Amygdala (tissue), 56 donors: ENCODE measurements at places on chromosomes 6 and 20.

DNA sequence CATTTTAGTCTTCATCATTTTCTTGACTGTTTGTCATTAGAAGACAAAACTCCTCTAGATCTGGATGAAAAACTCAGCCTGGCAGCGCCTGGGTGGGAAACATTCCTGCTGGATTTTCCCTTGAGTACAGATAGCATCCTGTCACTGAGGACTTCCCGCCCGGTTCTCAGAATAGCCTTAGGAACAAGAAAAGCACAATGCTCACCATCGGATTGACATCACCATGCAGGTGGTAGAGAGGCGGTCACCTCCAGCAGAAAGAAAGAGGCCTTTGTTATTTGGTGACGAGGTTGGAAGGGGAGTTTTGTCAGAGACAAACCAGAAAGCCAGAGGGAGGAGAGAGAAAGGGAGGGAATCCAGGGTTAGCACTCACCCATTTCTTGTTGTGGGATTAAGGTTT lies 39.8 kb downstream of the KIF25 start:
- DNase-seq, result no peak

DNA sequence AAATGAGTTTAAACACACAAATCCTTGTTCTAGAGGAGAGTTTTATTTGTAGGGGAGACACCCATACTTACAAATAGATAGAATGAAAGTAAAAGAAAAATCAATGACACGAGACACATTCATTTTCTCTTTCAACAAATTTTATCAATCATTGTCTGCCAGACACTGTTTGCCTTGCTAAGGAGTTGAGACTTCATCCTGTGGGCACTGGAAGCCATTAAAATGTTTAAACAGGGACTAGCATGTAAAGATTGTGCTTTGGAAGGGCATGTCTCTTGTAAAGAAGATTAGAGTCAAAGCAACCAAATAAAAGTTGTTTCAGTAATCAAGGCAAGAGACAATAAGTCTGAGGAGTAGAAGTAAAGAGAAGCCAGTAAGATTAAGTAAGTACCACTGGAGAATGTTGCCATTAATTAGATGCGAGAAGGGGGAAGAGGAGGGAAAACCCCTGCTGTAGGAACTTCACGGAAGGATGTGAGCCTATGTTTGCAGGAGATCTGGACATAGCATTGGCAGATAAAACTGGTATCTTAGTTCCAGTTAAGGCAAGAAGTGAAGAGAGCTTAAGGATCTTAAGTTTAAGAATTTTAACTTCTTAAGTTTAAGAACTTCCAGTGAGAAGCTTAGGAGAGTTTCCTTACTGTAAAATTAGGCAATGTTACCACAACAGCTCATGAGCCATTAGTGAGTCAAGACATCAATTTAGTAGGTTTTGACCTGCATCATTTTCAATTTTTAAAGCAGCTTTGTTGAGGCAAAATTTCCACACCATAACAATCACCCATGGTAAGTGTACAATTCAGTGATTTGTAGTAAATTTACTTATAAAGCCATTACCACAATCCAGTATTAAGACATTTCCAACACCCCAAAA lies 117.0 kb upstream of the UST start:
- DNase-seq, result no peak

- DNase-seq, result no peak
Observed at GRCh38 chr6:150406948-150407347, 38.1 kb downstream of the IYD start.

- DNase-seq, result no peak
Observed at GRCh38 chr20:56981301-56981700, 285.1 kb downstream of the BMP7 start.

DNA sequence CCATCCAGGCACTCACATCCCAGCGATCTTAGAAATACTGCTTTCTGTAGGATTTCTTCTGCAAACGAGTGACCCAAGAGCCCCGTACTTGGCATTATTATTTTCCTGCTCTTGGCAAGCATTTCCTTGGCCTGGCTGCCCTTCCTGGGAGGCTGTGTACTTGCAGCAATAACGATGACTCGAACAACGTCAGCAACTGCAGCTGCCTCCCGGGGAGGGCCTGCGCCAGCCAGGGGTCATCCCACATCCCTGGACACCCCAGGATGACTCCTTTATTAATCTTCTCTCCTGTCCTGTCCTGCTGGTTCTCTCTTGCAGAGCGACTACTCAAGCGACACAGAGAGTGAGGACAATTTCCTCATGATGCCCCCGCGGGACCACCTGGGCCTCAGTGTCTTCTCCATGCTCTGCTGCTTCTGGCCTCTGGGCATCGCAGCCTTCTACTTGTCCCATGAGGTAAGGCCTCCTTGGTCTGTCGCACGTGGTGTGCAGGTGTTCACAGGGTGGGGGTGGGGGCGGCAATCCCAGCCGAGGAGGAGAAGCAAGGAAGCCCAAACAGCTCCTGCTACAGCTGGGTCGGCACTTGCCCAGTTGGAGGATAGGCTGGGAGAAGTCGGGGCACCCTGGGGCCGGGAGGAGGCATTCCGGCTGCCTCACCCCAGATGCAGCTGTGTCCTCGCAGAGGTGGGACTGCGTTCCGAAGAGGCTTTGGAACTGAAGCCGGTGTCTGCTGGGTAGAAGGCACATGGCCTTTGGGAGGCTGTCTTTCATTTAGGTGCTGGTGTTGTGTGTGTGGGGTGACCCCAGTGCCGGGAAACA lies 115.3 kb downstream of the SYNDIG1 start:
- no peak for DNase-seq

- DNase-seq, result peak; percentile 7
Observed at GRCh38 chr6:132813173-132813856, 1.1 kb upstream of the RPS12 start.

- no peak for DNase-seq
Observed at GRCh38 chr20:44176833-44177534, 10.0 kb downstream of the JPH2 start.

- no peak for DNase-seq
Observed at GRCh38 chr6:81465859-81466258, 286.6 kb downstream of the TENT5A start.

- no peak for DNase-seq
Observed at GRCh38 chr6:74549746-74550145, 656.1 kb downstream of the COL12A1 start.

DNA sequence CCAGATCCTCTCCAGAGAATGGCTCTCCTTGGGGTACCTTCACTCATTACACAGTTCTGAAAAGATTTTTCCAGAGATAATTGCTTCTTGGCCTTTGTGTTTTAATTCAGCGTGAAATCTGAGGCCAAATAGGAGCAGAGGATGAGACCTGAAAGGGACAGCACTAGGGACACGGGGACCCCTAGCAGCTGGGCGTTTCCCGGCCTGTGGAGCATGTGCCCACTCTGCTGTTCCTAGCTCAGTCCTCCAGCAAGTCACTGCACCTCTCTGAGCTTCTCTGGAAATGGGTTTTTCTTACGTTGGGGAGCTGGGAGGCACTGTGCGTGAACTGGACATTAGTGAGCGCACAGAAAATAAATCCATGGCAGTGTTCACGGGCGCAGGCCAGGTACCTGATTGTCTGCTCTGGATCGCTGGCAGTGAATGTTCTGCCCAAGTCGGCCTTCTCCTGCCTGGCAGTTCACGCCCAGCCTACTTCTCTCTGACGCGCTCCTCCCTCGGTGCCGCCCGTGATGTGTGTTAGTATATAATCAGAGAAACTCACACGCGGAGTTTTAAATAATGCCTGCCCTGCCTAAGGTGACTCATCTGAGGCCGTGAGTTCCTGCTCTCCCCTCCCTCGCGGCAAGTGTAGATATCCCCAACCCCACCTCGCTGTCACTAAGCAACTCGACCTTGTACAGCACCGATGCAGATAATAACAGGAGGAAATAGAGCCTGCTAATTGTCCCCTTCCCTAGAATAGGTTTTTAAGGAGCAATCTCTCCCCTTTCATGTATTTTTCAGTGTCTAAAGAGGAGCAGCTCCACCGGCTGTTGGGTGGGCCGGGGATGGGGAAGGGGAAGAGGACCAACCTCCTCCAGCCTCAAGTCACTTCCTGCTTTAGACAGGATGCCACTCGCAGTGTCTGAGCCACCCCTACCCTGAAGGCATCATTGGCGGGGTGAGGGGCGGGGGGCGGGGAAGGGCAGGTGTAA lies 2.7 kb upstream of the TUBB2A start:
- no peak for DNase-seq
